ENCODE measurements at places on chromosomes 5 and 9.

DNA sequence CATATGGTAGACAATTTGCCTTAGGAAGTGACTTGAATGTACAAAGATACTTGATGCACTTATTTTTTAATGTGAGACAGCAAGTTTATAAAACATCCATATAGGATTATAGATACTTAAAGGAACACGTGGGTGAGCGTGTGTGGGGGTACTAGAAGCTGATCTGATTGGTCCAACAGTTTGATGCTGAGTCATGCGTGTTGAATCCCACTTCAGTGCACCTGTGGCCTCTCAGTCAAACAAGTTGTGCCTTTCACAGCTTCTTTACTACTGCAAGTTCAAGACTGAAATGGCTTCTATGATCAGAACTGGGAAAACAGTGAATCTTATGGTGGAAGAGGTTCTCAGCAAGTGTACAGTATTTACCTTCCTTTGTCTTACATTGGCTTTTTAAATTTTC lies 98.9 kb downstream of the MAP1B start:
- no peak for DNase-seq

GRCh38 chr5:100575815-100576214 lies 40.6 kb downstream of the FAM174A start:
- DNase-seq: no peak

- DNase-seq: no peak
Observed at GRCh38 chr5:141322261-141322660, 1.7 kb upstream of the TAF7 start.

GRCh38 chr9:109036744-109037680 lies 23.7 kb upstream of the CTNNAL1 start:
- no peak for DNase-seq

DNA sequence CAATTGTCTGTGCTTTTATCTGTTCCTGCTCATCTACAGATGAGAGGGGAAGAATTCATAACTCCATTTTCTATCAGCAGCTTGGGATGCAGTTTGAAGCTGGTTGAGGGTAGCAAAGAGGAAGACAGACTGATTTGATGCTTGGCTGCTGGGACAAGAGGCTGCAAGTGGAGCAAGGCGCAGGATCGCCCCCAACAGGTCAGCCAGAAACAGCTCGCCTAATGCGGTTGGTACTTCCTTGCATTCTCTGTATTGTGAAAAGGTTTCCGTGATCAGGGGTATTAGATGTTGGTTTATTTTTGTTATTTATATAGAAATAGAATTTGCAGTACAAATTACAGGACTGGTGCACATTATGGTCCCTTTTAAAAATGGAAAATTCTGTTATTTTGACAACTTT lies 40.6 kb downstream of the ZNF883 start:
- peak; percentile 2 for DNase-seq

GRCh38 chr5:41772785-41773442 lies 97.3 kb downstream of the OXCT1 start:
- DNase-seq: no peak

- no peak for DNase-seq
Observed at GRCh38 chr5:77103457-77103856, 16.4 kb upstream of the ZBED3 start.

DNA sequence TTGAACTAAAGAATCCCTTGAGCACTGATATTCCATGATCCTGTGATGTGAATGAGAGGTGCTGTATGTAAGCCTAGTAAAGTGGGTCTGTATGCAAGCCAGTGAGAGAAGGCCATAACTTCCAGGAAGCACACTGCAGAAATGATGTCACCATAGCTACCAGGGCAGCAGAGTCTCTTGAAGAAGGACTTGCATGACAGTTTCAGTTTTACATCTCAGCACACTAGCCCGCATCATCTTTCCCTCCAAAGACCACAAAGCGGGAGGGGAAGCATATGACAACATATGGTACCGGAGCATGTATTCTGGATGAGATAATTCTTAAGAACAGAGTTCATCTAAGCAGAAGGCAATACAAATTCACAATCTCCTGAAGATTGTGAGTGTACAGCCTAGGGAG lies 37.6 kb upstream of the MAST4 start:
- no peak for DNase-seq

DNA sequence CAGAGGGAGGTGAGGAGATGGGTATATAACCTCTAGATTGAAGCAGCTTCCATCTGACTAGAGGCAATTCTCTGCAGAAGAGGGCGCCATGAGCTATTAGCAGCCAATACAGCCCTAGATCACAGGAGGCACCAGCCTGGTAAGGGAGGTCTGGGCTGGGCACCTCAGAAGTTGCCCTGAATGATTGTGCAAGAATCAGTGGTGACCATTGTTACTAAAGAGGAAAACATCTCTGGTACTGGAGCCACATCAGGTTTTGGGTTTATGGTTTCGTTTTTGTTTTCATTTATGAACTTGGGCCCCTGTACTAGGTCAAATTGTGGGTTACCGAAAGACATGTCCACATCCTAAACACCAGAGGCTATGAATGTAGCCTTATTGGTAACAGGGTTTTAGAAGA lies 342.0 kb downstream of the MLLT3 start:
- peak; percentile 7 for DNase-seq

- no peak for DNase-seq
Observed at GRCh38 chr5:148306446-148306845, 5.8 kb upstream of the SPINK7 start.

- no peak for DNase-seq
Observed at GRCh38 chr5:68529581-68529980, 314.0 kb downstream of the PIK3R1 start.

DNA sequence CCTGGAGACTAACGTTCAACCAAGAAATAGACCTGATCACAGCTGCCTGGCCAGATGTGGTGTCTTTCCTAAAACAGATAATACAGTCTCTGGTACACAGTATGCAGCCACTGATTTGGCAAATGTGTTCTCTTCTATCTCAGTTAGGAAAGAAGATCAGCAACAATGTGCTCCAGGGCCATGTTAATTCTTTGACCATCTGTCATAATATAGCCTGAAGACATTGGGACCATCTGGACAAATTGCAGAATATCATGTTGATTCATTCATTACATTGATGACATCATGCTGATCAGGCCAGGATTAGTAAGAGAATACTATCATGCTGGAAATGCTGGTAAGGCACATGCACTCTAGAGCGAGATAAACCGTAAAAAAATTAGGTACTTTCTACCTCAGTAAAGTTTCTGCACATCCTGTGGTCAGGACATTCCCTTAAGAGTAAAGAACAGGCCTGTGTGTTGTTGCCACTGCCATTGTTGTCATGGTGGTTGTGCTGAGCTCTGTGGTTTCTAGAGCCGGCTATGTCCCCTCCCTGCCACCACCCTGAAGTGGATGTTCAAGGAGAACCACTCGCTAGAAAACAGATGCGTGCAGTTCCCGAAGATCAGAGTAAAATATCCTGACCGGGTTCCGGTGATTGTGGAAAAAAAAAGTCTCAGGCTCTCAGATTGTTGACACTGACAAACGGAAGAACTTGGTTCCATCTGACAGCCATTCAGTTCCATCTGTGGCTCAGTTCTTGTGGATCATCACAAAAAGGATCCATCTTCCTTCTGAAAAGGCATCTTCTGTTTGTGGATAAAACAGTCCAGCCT lies 6.4 kb upstream of the JMY start:
- DNase-seq: no peak

Data from hematopoietic multipotent progenitor cell treated with erythropoietin and hydrocortisone succinate and interleukin-3 and kit ligand, for 8 days (in vitro differentiated cells).